CD4-positive, alpha-beta T cell treated with Interleukin-10 for 1 hour (primary cell): ENCODE measurements at places on chromosomes 1 and 21.

DNA sequence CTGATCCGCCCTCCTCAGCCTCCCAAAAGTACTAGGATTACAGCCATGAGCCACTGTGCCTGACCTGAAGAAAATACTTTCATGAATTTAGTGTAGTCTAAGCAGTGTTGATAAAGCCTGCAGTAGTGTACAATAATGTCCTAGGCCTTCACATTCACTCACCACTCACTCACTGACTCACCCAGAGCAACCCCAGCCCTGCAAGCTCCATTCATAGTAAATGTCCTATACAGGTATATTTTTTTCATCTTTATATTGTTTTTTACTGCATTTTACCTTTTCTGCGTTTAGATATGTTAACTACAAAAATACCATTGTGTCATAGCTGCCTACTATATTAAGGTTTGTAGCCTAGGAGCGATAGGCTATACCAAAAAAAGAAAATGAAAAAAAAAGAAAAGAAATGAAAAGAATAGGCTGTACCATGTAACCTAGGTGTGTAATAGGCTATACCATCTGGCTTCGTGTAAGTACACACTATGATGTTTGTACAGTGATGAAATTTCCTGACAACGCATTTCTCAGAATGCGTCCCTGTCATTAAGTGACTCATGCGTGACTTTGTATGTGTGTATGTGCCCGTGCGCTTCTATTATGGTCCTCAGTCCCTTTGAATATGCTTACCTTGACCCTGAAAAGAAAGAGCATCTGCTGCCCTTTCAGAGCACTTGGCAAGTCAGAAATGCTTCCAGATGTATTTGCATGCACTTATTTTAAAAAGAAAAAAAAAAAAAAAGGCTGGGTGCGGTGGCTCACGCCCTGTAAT is 9.2 kb upstream of the SLAMF8 start:
- DNase-seq, result no peak

DNA sequence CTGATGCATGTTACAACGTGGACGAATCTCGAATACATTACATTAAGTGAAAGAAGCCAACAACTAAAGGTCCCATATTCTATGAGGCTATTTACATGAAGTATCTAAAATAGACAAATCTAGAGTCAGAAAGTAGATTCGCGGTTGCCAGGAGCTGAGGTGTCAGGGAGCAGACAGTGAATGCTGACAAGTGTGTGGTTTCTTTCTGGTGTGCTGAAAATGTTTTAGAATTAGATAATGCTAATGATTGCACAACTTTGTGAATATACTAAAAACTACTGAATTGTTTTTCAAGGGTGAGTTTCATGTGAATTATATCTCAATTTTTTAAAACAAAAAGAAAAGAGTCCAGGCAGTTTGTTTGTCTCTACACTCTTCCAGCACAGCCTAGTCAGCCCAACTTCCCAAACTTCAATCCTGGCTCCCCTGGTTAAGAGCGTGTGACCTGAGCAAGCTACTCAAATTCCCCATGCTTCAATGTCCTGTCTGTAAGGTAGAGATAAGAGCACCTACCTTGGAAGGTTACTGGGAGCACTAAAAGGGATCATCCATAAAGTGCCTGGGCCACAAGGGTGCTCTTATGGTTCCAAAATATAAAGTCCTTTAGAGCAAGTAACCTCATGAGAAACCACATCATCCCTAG is 20.9 kb downstream of the HLCS start:
- no peak for DNase-seq

GRCh38 chr1:17188217-17188616 is 16.7 kb upstream of the PADI1 start:
- no peak for DNase-seq

GRCh38 chr1:39082010-39082799 is 56.1 kb downstream of the NDUFS5 start:
- no peak for DNase-seq

GRCh38 chr1:27007909-27008582 is 4.6 kb downstream of the TENT5B start:
- DNase-seq, result no peak

DNA sequence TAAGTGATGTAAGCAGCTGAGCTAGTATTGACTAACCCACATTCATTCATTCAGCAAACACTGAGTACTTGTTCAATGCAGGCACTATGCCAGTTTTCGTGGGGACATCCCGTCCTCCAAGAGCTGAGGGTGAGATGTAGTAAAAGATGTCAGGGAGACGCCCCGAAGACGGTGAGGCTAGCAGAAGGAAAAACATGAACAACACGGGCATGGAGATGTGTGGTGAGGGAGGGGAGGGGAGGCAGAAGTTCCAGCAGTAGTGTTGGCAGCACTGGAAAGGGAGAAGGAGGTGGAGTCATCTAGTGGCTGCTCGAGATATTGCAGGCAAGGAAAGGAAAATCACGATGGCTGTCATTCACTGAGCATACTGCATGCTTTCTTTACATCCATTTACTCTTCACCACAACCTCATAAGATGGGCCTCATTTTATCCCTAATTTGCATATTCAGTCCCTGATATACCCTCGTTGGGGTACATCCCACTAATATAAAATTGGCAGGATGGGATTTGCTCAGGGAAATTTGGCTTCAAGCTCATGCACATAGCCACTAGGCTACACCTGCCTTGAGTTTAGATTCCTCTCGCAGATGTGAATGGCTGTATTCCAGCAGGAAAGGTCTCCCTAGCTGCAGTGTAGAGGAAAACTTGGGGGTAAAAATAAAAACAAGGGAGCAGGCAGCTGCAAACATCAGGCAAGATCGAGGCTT is 14.5 kb downstream of the PDZK1IP1 start:
- peak; percentile 49 for DNase-seq

DNA sequence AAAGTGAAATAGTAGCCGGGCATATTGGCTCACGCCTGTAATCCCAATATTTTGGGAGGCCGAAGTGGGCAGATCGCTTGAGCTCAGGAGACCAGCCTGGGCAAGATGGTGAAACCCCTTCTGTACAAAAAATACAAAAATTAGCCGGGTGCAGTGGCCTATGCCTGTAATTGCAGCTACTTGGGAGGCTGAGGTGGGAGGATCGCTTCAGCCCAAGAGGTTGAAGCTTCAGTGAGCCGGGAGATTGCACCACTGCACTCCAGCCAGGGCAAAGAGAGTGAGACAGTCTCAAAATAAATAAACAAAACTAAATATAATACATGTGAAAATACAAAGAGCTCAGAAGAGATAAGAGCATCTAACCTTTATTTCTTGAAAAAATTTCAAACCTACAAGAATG is 2.3 kb upstream of the MSTO1 start:
- no peak for DNase-seq

DNA sequence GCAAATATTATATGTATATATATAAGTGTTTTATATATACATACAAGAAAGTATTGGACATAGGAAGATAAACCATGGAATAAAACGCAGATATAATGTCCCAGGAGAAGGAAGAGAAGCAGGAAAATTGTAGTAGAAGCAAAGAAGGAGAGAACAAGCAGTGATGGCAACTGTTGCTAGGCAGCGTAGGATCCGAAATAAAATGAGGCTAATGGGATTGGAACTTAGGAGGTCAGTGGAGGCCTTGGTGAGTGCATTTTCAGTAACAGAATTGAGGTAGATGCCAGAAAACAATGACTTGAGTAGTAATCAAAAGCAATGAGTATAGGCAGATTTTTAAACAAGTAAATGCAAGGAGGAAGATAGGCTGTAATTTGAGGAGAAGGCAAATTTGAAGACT is 265.8 kb downstream of the LRRC7 start:
- DNase-seq, result no peak

GRCh38 chr1:104387716-104388508 is 638.2 kb downstream of the AMY1C start:
- no peak for DNase-seq

GRCh38 chr21:15947677-15948076 is 217.9 kb downstream of the USP25 start:
- no peak for DNase-seq

- no peak for DNase-seq
These were observed 44.7 kb downstream of the SKI start for GRCh38 chr1:2272686-2273400.

GRCh38 chr1:212899845-212900244 is 41.8 kb downstream of the FLVCR1 start:
- no peak for DNase-seq

GRCh38 chr1:182783068-182783467 is 6.5 kb upstream of the NPL start:
- DNase-seq, result no peak
